ENCODE measurements at places on chromosomes 12 and 14.

- DNase-seq: no peak
Observed at GRCh38 chr14:71713016-71713415, 219.2 kb upstream of the RGS6 start.

- DNase-seq: no peak
Observed at GRCh38 chr14:31945074-31945613, 132.0 kb upstream of the ARHGAP5 start.

- DNase-seq: no peak
Observed at GRCh38 chr14:89056394-89056793, 231.9 kb downstream of the TTC8 start.

DNA sequence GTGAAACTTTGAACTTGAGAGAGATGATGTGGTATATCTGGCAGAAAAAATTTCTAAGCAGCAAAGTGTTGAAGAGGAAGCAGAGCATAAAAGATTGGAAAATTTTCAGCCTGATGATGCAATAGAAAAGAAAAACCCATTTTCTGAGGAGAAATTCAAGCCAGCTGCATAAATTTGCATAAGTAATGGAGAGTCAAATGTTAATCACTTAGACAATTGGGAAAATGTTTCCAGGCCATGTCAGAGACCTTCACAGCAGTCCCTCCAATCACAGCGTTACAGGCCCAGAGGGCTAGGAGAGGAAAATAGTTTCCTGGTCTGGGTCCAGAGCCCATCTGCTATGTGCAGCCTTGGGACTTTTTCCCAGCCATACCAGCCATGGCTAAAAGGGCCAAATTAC is 469.0 kb upstream of the FOXG1 start:
- DNase-seq: no peak

DNA sequence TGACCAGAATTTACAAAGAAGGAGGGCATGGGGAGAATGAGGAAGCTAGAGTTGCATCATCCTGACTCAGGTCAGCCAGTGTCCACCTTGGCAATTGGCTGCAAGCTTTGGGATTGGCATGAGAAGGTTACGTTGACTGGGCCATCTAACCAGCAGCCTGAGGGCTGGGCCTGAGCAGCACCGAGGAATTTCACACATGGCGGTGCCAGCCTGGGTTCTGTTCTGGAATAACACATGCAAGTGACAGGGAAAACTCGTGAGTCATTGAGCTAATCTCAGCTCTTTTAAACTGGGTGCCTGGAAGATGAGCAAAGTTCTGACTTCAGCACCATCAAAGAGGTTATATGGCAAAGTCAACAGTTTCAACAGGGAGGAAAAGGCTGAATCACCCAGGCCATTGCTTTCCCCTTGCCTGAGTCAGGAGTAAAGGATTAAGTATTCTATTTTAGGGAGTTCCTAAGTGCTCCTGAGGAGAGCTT is 543.2 kb upstream of the TBX3 start:
- peak; percentile 87 for DNase-seq

DNA sequence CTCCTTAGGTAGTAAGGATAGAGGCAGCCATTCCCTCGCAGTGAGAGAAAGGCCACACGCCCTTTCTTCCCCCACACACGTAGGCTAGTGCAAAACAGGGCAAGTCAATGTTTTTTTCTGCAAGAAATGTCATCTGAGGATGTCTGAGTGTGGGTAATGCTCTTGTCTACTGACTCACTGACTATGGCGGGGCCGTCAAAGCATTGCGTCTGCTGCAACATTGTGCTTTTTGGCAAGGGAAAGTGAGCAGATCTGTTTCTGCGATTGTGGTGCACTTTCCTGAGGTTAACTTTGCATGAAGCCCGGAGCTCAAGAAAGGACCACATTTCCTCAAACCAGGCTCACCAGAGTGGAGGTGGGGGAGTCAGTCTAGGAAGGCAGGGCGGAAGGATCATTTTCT is 181.6 kb upstream of the GZMB start:
- DNase-seq: no peak

DNA sequence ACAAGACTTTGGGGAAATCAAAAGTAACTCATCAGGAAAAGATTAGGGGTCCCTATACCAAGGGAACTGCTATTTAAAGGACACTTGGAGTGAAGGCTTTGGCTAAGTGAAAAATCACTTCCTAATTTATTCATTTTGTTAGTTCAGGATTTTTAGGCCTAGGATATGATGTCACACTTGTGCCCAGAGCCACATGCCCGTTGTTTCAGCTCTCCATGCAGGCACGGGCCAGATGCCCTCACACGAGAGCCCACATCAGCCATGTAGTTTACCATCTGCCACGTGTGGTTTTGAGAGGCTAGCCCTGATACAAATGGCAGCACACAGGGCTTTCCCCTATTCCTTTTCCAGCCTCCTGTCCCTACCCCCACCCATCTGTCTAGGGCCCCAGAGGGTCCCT is 11.9 kb upstream of the LRP1-AS start:
- DNase-seq: no peak

GRCh38 chr14:70425354-70425753 is 8.5 kb upstream of the SYNJ2BP start:
- no peak for DNase-seq

DNA sequence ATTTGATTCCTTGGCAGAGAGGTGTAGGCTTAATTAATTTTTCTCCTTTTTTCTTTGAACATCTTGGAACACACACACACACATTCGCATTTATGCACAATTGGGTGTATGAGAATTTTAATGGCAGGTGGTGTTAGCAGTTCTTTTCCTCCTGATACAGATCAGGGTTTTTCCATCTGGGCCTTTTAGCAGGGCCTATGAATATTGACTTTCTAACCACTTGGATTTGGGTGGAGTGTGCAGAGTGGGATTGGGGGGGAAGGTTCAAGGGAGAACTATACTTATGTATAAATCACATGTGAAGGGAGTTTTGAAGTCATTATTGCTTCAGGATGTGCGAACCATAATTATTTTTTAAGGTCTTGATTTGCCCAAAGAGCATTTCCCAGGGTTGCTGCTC is 28.9 kb downstream of the NTF3 start:
- no peak for DNase-seq

DNA sequence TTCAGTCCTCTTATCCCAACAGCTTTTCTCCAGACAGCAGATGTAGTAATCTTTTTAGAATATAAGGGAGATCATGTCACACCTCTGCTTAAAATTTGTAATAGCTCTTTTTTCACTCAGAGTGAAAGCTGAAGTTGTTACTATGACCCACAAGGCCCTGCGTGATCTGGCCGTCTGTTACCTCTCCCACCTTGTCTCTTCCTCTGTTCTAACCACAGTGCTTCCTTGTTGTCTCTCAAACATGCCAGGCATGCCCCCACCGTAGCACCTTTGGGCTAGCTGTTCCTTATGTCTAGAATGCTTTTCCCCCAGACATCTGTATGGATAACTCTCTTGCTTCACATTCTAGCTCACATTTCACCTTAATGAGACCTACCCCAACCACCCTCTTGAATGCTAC is 6.5 kb downstream of the NECAP1 start:
- DNase-seq: no peak

- no peak for DNase-seq
Observed at GRCh38 chr12:1080520-1081223, 89.6 kb downstream of the ERC1 start.

GRCh38 chr12:77402716-77403115 is 337.3 kb upstream of the E2F7 start:
- peak; percentile 32 for DNase-seq

- DNase-seq: no peak
Observed at GRCh38 chr12:122309564-122310121, 43.3 kb upstream of the VPS33A start.

- no peak for DNase-seq
Observed at GRCh38 chr12:2804393-2805142, 7.9 kb upstream of the ITFG2 start.

DNA sequence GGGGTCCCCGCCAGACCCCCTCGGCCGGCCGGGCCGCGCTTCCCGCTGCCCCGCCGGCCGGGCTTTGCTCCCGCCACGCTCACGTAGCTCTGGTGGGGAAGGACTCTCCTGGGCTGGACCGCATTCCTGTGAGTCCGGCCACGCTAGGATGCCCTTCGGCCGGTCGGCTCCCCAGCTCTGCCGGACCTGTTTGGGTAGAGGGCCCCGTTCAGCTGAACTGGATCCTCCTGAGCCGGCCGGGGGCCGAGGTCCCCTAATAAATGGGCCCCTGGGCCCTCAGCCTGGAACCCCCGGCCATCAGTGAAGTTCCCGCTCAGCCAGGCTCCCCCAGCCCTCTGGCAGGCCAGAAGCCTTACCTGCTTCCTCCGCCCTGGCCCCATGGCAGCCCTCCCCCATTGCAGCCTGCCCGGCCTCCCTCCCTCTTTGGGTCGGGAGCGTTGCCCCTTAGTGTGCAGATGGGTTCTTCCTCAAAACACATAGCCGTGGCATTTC is 593 bp downstream of the UNC119B start:
- no peak for DNase-seq

DNA sequence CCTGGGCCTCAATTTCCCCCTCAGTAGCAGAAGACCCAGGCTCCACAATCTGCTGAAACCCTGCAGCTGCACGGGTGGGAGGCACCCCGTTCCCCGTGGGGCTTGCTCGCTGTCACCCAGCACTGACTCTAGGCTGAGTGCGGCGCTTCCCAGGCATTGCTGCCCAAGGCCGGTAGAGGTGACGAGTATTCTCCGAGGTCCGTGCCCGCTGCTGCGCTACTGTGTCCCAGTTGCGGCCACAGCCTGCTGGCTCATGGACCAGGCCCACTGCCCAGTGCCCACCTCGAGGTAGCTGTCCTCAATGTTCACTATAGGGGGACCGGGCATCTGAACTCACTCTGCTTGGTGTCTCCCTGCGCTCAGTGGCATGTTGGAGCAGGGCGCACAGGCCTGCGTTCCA is 74.7 kb downstream of the GSC start:
- DNase-seq: no peak

DNA sequence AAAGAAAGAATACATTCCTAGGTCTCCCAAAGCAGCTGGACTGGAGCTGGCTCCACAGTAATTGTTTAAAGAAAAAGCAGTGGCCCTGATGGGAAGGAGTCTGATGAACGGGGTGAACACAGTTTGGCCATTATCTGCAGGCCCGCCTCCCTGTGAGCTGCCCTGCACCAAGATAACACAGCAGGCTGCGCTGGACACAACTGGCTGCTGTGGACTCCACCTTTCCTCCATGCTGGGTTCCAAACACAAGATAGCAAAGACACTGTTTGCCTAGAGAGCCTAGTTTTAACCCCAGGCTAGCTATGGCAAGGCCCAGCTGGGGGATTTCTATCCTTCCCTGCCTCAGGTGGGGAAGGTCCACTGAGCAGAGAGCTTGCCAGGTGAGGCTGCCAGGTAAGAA is 34.6 kb downstream of the ZFP36L1 start:
- no peak for DNase-seq

- no peak for DNase-seq
Observed at GRCh38 chr12:14965221-14965620, 3.8 kb upstream of the ARHGDIB start.

GRCh38 chr12:106195621-106196027 is 52.2 kb downstream of the CKAP4 start:
- DNase-seq: peak; percentile 91

DNA sequence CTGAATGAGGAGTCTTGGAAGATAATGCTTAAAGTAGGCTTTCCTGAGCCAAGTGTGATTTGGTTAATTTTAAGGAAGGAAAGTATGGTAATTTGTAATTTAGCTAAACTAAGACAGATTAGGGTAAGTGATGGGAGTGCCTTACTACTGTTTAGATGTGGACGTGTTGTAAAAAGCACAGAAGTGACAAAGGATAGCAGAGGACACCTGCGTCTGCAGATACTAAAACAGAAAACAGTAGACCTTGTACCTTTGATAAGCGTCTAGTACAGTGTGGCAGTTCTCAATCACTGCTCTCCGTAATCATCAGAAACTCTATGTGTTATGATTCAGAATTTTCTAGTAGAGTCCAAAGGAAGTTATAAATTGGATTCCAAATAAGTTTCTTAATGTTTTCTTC is 58.0 kb downstream of the MIA2 start:
- DNase-seq: no peak

DNA sequence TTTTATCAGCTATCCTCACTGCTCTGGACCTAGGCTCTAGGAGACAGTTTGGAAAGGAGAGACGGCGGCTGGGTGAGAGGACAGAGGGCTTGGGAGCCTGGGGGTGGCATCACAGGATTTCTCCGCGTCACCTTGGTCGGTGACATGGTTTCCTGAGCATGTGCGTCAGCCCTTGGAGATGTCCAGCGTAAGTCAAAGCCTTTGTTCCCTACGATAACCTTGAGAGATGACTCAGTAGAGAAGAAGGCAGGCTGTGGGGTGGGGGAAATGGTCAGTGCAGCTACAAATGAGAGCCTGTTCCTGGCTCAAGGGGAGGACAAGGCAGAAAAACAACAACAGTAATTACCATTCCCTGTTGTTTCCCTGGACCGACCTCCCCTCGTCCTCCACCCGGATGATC is 90.2 kb upstream of the TBX3 start:
- DNase-seq: no peak

- no peak for DNase-seq
Observed at GRCh38 chr12:12032260-12032791, 38.4 kb upstream of the BCL2L14 start.

DNA sequence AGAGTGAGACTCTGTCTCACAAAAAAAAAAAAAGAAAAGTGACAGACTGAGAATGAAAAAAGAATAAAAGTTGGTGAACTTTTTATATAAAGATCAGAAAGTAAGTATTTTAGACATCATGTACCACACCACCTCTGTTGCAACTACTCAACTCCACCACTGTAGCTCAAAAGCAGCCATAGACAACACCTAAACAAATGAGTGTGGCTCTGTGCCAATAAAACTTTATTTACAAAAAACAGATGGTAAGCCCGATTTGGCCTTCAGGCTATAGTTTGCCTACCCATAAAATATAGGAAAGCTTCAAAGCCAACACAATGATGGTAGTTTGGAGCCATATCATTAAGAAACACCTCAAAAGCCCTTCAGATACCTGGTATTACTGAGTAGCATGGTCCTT is 154.5 kb upstream of the FOXN3 start:
- DNase-seq: no peak

All from GM04503 (cell line).